ENCODE measurements at places on chromosomes 5 and 9.

DNA sequence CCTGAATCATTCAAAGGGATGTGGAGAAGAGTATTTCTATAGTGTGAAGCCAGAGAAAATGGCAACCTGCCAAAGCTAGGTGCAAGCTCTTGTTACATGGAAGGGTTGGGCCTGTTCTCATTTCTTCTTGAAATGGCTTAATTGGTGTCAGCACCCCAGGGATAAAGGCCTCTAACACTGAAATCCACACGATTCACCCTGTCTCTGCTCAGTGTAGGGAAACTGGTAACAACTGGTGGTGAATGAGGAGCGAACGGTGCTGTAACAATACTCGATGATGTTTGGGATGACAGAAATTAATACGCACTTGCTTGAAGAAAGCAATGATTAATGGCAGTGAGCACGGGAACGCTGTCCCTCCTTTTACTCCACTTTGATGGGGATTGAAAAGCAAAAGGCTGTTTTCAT is 16.2 kb downstream of the PBX3 start:
- no peak for DNase-seq
- H3K27ac ChIP-seq, result no peak overlapping the region
- no peaks in the 10 kb centered on the region for H3K27me3 ChIP-seq

GRCh38 chr9:21144603-21145002 is 3.0 kb upstream of the IFNW1 start:
- H3K27me3 ChIP-seq, result peaks cover 4% of the 10 kb centered on the region
- H3K4me3 ChIP-seq, result peak overlapping the region; percentile 59
- DNase-seq, result peak; percentile 69
- peaks cover 14% of the 10 kb centered on the region for H3K36me3 ChIP-seq
- peak overlapping the region; percentile 72 for H3K27ac ChIP-seq
- peaks cover 25% of the 10 kb centered on the region for H3K4me1 ChIP-seq

DNA sequence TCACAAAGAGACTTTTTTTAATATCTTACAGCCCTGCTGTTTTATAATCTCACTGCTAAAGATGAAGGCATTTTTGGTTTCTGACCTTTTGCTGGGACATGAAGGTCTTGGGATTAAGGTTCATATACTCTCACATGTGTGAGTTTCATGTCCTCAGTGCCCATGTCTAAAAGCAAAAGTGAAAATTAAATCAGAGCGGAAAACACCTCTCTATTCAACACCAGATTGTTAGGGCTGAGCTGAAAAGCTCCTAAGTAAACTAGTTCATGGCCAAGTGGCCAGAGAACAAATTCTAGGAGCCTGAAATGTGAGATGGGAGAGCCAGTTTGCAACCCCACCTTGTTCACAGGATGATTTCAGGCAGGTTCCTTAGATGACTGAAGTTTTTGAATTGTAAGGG is 110.9 kb downstream of the GRIA1 start:
- H3K27ac ChIP-seq, result no peak overlapping the region
- no peak for DNase-seq
- H3K4me3 ChIP-seq, result no peak overlapping the region
- no peaks in the 10 kb centered on the region for H3K4me1 ChIP-seq
- H3K27me3 ChIP-seq, result no peaks in the 10 kb centered on the region
- H3K36me3 ChIP-seq, result no peaks in the 10 kb centered on the region

- no peak overlapping the region for H3K4me3 ChIP-seq
- H3K36me3 ChIP-seq, result peaks cover 6% of the 10 kb centered on the region
- peaks cover 29% of the 10 kb centered on the region for H3K4me1 ChIP-seq
- no peaks in the 10 kb centered on the region for H3K27me3 ChIP-seq
Observed at GRCh38 chr9:88326936-88327335, 61.3 kb upstream of the SPIN1 start.

- H3K4me3 ChIP-seq, result no peak overlapping the region
- H3K4me1 ChIP-seq, result no peaks in the 10 kb centered on the region
- DNase-seq, result no peak
- H3K27me3 ChIP-seq, result no peaks in the 10 kb centered on the region
- H3K36me3 ChIP-seq, result no peaks in the 10 kb centered on the region
Observed at GRCh38 chr9:134229466-134230091, 65.2 kb upstream of the RNU6ATAC start.

DNA sequence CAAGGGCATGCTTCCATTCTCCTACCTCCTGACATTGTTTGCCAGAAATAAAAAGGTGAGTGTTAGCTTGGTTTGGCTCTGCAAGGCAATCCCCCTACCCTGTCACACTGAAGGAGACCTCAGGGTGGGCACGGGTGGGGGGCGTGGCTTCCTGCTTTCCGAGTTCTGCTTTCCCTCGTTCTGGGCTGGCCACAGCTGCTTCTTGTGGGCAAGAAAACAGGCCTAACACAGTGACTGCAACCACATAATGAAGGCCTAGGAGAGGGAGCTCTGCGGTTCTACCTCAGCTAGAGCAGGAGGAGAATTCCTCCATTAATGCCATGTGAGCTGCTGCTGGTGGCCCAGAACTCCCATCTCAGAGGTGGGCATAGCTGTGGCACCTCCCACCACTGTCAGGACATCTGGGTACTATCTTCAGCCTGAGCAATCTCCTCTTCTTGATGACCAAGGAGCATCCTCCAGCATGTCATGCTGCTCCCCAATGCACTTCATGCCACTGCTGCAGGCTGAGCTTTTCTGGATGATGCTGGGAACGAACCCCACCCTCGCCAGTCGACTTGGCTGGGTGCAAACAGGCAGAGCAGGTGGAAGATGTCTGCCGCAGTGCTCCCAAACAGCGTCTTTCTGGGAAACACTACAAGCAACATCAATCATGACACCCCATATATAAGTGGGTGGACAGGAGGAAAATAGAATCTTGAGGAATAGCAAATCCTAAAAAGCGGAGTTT is 139.5 kb upstream of the RAPGEF1 start:
- H3K27me3 ChIP-seq, result no peaks in the 10 kb centered on the region
- H3K27ac ChIP-seq, result no peak overlapping the region
- H3K4me3 ChIP-seq, result no peak overlapping the region
- no peaks in the 10 kb centered on the region for H3K36me3 ChIP-seq
- no peak for DNase-seq

DNA sequence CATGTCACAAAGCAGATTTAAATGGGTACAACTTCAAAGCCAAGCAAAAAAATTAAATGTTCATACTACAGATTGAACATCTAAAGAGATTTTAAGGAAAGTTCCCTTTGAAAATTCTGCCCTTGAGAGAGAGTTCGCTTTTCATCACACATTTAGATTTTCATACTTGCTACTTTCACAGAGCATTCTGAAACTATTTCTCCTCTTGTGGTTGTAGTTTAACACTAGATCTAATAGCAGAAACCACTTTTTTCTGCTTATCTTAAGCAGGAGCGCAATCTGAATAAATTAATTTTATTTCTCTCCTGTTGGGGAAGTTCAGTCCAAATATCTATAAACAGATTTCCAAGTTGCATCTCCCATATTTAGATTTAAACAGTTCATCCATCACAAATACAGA is 173.3 kb upstream of the RASA1 start:
- DNase-seq, result no peak
- H3K27ac ChIP-seq, result no peak overlapping the region
- H3K4me1 ChIP-seq, result peaks cover 4% of the 10 kb centered on the region
- H3K36me3 ChIP-seq, result peaks cover 4% of the 10 kb centered on the region
- H3K4me3 ChIP-seq, result no peak overlapping the region

- no peak overlapping the region for H3K27ac ChIP-seq
- peaks cover 3% of the 10 kb centered on the region for H3K4me1 ChIP-seq
- H3K36me3 ChIP-seq, result no peaks in the 10 kb centered on the region
- H3K4me3 ChIP-seq, result no peak overlapping the region
- no peaks in the 10 kb centered on the region for H3K27me3 ChIP-seq
Observed at GRCh38 chr9:115391168-115391825, 273.3 kb upstream of the TNC start.

DNA sequence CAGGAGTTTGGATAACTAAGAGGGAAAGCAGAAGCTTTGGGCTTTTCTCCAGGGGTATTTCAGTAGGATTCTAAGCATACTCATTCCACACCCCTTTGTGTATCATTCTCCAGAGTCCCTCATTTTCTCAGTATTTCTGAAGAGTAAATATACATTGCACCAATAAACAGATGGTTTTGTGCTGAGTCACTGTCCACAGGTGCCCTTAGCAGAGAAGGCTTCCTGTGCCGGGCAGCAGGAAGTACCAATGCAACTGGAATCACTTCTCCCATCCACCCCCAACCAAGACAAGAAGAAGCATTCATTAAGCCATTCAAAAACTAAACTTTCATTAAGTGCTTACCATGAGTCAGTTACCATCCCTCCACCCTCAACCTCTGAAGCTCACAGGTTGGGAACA is 3.6 kb upstream of the CCNJL start:
- H3K27me3 ChIP-seq, result peaks cover 49% of the 10 kb centered on the region
- no peak overlapping the region for H3K4me3 ChIP-seq
- no peak for DNase-seq
- H3K27ac ChIP-seq, result no peak overlapping the region
- no peaks in the 10 kb centered on the region for H3K36me3 ChIP-seq

GRCh38 chr5:10162468-10162867 is 87.2 kb downstream of the ATPSCKMT start:
- H3K27me3 ChIP-seq, result no peaks in the 10 kb centered on the region
- H3K4me1 ChIP-seq, result no peaks in the 10 kb centered on the region
- DNase-seq, result no peak
- no peaks in the 10 kb centered on the region for H3K36me3 ChIP-seq

- H3K27me3 ChIP-seq, result peaks cover 60% of the 10 kb centered on the region
- no peaks in the 10 kb centered on the region for H3K36me3 ChIP-seq
- peak overlapping the region; percentile 88 for H3K4me3 ChIP-seq
- H3K4me1 ChIP-seq, result peaks cover 4% of the 10 kb centered on the region
- DNase-seq, result peak; percentile 70
Observed at GRCh38 chr9:33524306-33524947, 376 bp downstream of the ANKRD18B start.

- no peak for DNase-seq
- H3K4me3 ChIP-seq, result no peak overlapping the region
- H3K4me1 ChIP-seq, result peaks cover 10% of the 10 kb centered on the region
- peaks cover 16% of the 10 kb centered on the region for H3K36me3 ChIP-seq
Observed at GRCh38 chr5:151173711-151174611, 16.4 kb upstream of the ANXA6 start.

- H3K4me1 ChIP-seq, result no peaks in the 10 kb centered on the region
- no peaks in the 10 kb centered on the region for H3K36me3 ChIP-seq
- no peak overlapping the region for H3K27ac ChIP-seq
Observed at GRCh38 chr5:150223474-150223873, 33.6 kb downstream of the SLC6A7 start.

DNA sequence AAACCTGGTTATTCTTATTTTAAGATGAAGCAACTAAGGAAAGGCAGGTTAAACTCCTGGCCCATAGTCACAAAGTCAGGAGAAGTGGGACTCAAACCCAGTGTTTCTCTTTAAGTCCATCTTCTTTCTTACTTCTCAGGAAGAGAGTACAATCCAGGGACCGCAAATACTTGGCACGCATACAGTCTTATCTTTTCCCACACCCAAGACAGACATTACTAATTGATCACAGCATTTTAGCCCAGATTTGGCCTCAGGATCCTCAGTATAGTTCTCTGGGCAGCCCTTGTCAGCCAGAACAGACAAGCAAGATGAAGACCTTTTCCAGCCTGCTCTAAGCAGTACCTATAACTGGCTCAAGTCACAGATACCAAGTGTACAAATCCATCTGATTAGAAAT is 125.5 kb upstream of the RAI14 start:
- H3K36me3 ChIP-seq, result no peaks in the 10 kb centered on the region
- DNase-seq, result no peak
- no peaks in the 10 kb centered on the region for H3K27me3 ChIP-seq
- H3K27ac ChIP-seq, result no peak overlapping the region
- H3K4me1 ChIP-seq, result peaks cover 7% of the 10 kb centered on the region

- H3K27me3 ChIP-seq, result no peaks in the 10 kb centered on the region
- DNase-seq, result no peak
Observed at GRCh38 chr5:161283296-161283695, 263.2 kb downstream of the GABRB2 start.

- peaks cover 3% of the 10 kb centered on the region for H3K4me1 ChIP-seq
- no peak for DNase-seq
- no peaks in the 10 kb centered on the region for H3K27me3 ChIP-seq
- no peak overlapping the region for H3K27ac ChIP-seq
- no peak overlapping the region for H3K4me3 ChIP-seq
Observed at GRCh38 chr9:88468226-88468625, 66.8 kb upstream of the NXNL2 start.

GRCh38 chr9:131631306-131631705 is 86.0 kb downstream of the PRRT1B start:
- DNase-seq, result peak; percentile 54
- H3K27ac ChIP-seq, result peak overlapping the region; percentile 53
- H3K4me1 ChIP-seq, result peaks cover 57% of the 10 kb centered on the region

DNA sequence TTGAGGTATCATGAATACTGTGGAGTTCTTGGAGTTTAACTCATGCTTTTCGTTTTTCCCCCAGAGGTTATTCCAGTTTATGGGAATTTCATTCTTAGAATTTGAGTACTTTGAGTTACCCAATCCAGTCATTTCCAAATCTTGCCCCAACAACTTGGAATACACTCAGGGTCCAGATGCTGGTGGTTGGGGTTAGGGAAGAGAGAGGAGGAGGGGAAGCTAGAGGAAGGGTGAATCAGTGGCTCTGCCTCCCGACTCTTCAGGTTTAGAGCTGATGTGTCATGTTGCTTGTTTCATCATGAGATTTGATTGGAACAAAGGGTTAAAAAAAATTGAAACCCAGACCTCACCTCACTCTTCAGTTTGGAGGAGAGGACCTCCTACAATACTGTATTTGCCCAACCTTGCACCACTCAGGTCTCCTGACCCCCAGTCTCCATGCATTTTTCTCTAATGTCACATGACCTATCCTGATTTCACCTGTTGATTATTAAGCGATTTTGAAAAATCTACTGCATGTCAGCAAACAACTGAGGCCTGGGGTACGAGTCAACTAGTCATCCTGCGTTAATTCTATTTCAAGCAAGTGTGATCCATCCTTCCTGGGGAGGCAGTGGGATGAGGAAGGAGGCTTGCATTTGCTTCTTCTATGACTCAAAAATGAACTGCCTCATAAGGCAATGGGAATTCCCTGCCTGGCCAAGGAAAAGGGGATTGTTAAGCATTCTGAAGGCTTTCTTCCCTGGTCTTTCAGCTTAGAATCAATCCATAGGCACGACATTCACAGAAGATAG is 6.2 kb upstream of the SLC1A3 start:
- H3K4me3 ChIP-seq, result no peak overlapping the region
- H3K36me3 ChIP-seq, result no peaks in the 10 kb centered on the region

GRCh38 chr5:150801117-150801927 is 22.8 kb downstream of the SMIM3 start:
- H3K27ac ChIP-seq, result peak overlapping the region; percentile 68
- no peak overlapping the region for H3K4me3 ChIP-seq
- H3K36me3 ChIP-seq, result peaks cover 12% of the 10 kb centered on the region
- DNase-seq, result peak; percentile 77
- H3K27me3 ChIP-seq, result peaks cover 8% of the 10 kb centered on the region

- H3K4me1 ChIP-seq, result peaks cover 59% of the 10 kb centered on the region
- DNase-seq, result no peak
- H3K27ac ChIP-seq, result peak overlapping the region; percentile 57
- peaks cover 3% of the 10 kb centered on the region for H3K36me3 ChIP-seq
- peak overlapping the region; percentile 64 for H3K4me3 ChIP-seq
Observed at GRCh38 chr5:82360022-82360421, 81.9 kb upstream of the RPS23 start.

All from activated CD4-positive, alpha-beta T cell treated with anti-CD3 and anti-CD28 coated beads, Interleukin-2, amount 10 ng/mL, durations not matched to agents 24 days and 14 days (primary cell).